ENCODE measurements at places on chromosomes 1 and 21. TPM values are rescaled to one million over a fixed set of nuclear protein-coding genes. Genes with fewer than 3 reads are reported as not detected.

DNA sequence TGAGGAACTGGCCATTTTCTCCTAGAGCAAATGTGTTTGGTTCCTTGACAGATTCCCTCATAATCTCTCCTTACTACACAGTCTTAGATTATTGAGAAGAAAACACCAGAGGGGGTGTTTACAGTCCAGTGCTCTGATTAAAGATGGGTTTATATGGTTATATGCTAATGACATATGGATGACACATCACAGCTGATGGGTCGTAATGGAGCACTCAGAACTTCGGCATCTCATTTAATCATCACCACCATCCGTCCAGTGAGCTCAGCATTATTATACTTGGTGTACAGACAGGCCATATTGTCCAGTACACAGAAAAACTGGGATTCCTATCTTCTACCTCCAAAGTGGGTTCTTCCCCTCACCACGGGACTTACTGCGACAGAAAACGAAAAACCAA lies 22.3 kb upstream of the NR5A2 start:
- no peaks in the 10 kb centered on the region for H3K27me3 ChIP-seq
- H3K4me3 ChIP-seq = no peak overlapping the region
- no peak overlapping the region for H3K27ac ChIP-seq
- H3K4me1 ChIP-seq = no peaks in the 10 kb centered on the region

GRCh38 chr1:152801333-152801732 lies 4.8 kb downstream of the LCE1D start:
- no peak overlapping the region for H3K4me3 ChIP-seq
- no peak for DNase-seq
- no peaks in the 10 kb centered on the region for H3K4me1 ChIP-seq
- no peak overlapping the region for H3K27ac ChIP-seq
- H3K36me3 ChIP-seq = no peaks in the 10 kb centered on the region

DNA sequence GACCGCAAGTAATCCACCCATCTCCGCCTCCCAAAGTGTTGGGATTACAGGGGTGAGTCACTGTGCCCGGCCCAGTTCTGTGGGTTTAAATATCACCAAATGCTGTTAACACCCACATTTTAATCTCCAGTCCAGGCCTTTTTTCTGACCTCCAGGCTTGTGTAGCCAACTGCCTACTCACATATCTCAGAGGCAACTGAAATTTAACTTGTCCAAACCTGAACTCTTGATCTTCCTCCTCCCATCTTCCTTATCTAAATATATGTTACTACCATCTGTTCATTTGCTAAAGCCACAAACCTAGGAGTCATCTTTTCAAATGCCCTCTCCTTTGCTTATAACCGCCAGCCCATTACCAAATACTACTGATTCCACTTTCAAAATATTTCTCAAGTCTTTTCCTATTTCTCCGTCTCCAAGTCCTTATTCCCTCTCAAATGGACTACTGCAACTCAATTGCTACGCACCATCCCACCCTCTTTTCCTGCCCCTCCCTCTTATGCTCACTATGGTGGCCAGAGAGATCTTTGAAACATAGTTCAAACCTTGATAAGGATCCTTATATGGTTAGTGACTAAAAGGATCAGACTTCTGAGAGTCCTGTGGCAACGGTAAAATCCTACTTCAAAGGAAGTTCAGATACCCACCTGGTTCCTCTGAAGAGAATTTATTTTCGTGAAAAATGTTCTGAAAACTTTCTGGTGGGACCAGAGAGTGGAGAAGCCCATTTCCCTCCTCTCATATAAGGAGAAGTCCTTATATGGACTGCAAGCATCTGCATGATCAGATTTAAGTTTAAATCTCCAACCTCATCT lies 78.5 kb upstream of the CDC42BPA start:
- DNase-seq = no peak
- no peaks in the 10 kb centered on the region for H3K27me3 ChIP-seq
- no peak overlapping the region for H3K27ac ChIP-seq

DNA sequence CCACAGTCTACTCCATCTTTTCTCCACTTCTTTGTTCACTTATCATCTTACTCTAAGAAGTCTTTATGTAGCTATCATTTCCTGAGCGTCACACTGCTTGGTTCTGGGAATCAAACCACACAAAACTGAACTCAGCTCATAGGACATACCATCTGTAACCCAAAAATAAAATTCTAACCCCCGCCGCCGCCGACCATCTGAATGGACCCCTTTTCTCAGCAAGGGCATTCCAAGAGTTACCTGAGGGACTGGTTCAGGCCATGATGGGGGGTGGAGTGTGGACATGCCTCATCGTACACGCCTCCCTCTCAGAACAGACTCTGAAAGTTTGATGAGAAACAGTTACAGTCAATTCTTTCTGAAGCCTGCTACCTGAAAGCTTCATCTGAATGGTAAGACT lies 12.6 kb upstream of the CHI3L2 start:
- H3K27me3 ChIP-seq = peaks cover 3% of the 10 kb centered on the region
- H3K36me3 ChIP-seq = no peaks in the 10 kb centered on the region
- H3K4me3 ChIP-seq = no peak overlapping the region
- H3K27ac ChIP-seq = no peak overlapping the region

DNA sequence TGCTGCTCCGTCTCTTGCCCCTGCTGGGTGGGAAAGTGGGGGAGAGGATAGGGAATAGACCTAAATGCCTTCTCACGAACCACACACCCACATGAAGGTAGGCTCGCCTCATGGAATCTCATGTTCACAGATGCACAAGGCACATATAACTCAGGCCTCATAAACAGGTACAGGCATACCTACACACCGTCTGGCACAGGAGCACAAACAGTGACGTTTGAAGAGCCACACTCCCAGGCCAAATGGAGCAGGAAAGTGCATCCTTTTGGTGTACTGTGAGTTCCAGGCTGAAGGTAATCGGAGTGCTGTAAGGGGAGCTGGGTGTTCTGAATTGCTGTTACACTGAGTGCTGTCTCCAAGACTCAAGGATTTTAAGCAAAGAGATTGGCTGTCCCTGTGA lies 13.1 kb downstream of the UTP11 start:
- DNase-seq = no peak
- H3K27me3 ChIP-seq = peaks cover 10% of the 10 kb centered on the region
- H3K4me1 ChIP-seq = peaks cover 22% of the 10 kb centered on the region
- H3K36me3 ChIP-seq = no peaks in the 10 kb centered on the region

GRCh38 chr1:31155216-31155806 lies 84.4 kb downstream of the NKAIN1 start:
- peaks cover 4% of the 10 kb centered on the region for H3K4me1 ChIP-seq
- peaks cover 4% of the 10 kb centered on the region for H3K27me3 ChIP-seq

Gene PLEKHN1
- 0.29 TPM for total RNA-seq

Data from glutamatergic neuron (in vitro differentiated cells).